Stimulated activated CD4-positive, alpha-beta T cell treated with anti-CD3 and anti-CD28 coated beads, Interleukin-4, amount 100 ng/mL, for 48 hours (primary cell): ENCODE measurements at places on chromosomes 5 and 9.

- DNase-seq: no peak
These were observed 2.9 kb upstream of the NPDC1 start for GRCh38 chr9:137048655-137049543.

GRCh38 chr5:54347221-54347865 lies 37.0 kb upstream of the ARL15 start:
- no peak for DNase-seq

- no peak for DNase-seq
These were observed 77.4 kb downstream of the ZNF618 start for GRCh38 chr9:113953531-113953930.

- DNase-seq: no peak
These were observed 41.8 kb downstream of the NUP214 start for GRCh38 chr9:131167146-131167692.

DNA sequence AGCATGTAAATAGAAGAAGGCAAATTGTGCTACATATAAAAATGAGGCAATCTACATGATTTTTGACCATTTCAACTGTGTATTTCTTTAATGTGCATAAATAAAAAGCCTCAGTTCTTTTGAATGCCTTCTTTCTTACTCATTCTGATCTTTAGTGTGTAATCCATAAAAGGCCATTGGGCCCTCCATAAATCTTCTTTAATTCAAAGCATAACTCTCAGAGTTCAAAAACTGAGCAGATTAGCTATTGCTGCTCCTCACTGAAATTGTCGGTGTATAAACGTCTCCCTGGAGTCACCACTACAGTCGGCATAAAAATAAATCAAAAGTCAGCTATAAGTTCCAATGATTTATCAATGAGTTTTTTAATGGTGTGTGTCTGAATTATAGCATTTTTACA lies 45.3 kb upstream of the ADAMTSL1 start:
- DNase-seq: no peak

DNA sequence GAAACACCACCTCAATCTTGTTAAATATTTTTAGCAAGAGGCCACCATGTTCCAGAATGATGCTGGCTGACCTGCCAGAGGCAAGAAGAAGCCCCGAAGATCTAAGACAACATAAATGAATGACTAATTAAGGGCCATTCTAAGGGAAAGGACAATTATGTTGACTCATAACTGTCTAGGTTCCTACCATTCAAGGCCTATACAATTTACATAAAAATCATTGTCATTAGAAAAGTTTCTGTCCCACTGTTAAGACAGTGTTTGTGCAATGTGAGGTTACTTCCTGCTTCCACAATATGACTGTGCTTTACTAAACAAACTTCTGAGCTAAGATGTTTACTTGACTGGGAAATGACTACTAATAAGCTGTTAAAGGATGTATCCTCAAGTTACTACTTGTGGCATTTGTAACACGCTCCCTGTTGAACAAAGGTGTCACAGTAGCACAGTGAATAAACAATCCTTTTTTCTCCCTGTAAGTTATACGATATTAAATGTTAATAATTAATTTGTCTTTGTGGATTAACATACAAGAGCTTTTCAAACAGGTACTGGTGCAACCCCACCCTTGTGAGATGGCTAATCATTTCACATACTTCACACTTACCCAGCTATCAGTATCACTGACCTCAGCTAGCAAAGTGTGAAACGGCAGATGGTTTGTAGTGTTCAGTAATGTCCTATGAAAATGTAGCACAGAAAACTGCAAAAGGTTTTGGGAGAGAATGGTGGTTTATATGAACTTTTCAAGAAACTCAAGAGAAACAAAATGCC lies 195.8 kb downstream of the EFNA5 start:
- DNase-seq: no peak

DNA sequence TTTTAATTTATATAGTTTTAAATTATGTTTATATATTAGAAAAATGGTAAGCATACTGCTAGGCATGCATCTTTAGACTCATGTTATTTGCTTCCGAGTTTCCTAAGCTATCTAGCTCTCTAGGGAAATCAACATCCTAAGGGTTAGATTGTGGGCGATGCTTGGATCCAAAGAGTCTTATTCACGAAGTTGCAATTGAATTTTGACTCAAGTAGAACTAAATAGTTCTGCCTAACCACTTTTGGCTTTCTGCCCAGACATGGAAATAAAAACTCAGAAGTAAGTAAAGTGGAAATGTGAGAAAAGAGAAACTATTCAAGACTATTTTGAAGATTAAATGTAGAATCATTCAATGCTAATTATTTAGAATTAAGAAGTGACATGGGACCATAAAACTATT lies 440.4 kb downstream of the CDH18 start:
- no peak for DNase-seq

- no peak for DNase-seq
These were observed 6.5 kb downstream of the MCIDAS start for GRCh38 chr5:55220433-55221185.
